ACHN (cell line): ENCODE measurements at places on chromosomes 3 and 15.

GRCh38 chr15:92584105-92584504, 71.5 kb downstream of the FAM174B start:
- no peak for DNase-seq

GRCh38 chr3:68206524-68207117, 552.2 kb upstream of the SUCLG2 start:
- peak; percentile 38 for DNase-seq

DNA sequence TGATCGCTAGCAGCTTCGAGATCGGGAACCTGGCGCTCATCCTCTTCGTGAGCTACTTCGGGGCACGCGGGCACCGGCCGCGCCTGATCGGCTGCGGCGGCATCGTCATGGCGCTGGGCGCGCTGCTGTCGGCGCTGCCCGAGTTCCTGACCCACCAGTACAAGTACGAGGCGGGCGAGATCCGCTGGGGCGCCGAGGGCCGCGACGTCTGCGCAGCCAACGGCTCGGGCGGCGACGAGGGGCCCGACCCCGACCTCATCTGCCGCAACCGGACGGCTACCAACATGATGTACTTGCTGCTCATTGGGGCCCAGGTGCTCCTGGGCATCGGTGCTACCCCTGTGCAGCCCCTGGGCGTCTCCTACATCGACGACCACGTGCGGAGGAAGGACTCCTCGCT, 62.5 kb downstream of the SLCO3A1 start:
- DNase-seq, result no peak

DNA sequence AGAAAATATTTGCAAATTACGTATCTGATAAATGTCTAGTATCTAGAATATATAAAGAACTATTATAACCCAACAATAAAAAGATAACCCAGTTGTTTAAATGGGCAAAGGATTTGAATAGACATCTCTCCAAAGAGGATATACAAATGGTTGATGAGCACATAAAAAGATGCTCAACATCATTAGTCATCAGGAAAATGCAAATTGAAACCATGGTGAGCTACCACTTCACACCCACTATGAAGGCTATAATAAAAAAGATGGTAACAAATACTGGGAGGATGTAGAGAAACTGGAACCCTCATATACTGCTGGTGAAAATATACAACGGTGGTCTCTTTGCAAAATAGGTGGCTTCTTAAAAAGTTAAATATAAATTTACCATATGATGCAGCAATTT, 28.0 kb downstream of the RAD51 start:
- no peak for DNase-seq

DNA sequence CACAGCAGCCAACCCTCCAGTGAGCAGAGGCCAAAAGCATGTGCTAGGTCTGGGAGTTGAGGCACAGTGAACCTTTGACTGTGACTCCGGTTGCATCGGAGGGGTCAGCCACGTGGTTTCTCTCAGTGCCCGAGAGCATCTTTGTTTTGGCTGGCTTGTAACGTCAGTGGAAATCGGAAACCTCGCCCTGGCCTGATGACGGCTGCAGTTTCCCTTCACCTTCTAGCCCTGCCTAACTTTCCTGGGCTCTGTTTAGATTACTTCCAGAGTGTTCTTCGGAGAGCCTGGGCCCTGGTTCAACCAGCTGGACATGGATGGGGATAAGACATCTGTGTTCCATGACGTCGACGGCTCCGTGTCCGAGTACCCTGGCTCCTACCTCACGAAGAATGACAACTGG, 56.6 kb downstream of the MESD start:
- no peak for DNase-seq

GRCh38 chr15:64865126-64865997, 23.6 kb downstream of the PLEKHO2 start:
- DNase-seq, result no peak

DNA sequence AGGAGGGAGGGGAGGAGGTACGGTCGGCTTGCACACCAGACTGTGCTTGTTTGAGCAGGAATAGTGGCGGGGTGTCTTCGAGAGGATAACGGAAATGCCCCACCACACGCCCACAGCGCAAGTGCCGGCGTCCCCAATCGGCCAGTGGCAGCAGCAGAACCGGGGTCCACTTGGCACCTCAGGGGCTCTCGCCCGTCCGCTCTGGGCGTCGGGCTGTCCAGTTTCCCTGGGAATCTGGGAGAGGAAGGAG, 53.7 kb downstream of the CCDC54 start:
- DNase-seq, result peak; percentile 38

- DNase-seq, result peak; percentile 43
Measured at GRCh38 chr15:73127302-73127936, 75.2 kb downstream of the NEO1 start.

- no peak for DNase-seq
Measured at GRCh38 chr3:178042376-178042775, 493.9 kb upstream of the KCNMB2 start.

GRCh38 chr15:73922186-73923151, 3.8 kb upstream of the LOXL1 start:
- DNase-seq, result no peak

GRCh38 chr3:139230391-139230790, 113.4 kb upstream of the MRPS22 start:
- no peak for DNase-seq

- DNase-seq, result no peak
Measured at GRCh38 chr15:69668039-69668705, 215.6 kb downstream of the RPLP1 start.

GRCh38 chr3:45552794-45553371, 41.7 kb upstream of the LIMD1 start:
- no peak for DNase-seq

DNA sequence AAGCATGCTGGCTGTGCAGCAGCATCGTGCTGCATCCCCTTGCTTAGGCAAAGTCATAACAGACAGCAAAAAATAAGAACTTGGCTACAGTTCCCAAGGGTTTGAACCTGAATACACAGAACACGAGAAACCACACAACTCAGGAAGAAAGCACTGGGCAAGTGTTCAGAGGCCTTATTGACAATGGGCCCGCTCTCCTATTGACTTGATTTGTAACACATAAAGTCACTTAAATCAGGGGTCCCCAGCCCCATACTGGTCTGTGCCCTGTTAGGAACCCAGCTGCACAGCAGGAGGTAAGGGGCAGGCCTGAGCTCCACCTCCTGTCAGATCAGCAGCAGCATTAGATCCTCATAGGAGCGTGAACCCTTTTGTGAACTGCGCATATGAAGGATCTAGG, 145.1 kb downstream of the LSAMP start:
- DNase-seq, result no peak

DNA sequence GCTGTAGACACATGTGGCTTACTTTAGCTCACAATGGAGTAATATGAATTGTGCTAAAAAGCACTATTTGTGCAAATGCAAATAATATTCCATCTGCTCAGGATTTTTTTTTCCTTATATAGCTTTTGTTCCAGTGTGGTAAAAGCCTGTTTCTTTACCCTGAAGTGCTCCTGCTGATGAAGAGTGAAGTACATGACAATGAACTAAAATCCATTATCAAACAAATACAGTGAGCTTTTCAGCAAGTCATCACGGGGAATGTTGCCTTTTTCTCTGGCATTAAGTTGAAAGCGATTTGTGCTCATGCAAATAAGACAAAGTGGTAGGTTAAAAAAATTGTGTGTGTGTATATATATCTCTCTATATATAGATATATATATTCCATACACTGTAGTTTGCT, 28.6 kb upstream of the CCDC39 start:
- no peak for DNase-seq

DNA sequence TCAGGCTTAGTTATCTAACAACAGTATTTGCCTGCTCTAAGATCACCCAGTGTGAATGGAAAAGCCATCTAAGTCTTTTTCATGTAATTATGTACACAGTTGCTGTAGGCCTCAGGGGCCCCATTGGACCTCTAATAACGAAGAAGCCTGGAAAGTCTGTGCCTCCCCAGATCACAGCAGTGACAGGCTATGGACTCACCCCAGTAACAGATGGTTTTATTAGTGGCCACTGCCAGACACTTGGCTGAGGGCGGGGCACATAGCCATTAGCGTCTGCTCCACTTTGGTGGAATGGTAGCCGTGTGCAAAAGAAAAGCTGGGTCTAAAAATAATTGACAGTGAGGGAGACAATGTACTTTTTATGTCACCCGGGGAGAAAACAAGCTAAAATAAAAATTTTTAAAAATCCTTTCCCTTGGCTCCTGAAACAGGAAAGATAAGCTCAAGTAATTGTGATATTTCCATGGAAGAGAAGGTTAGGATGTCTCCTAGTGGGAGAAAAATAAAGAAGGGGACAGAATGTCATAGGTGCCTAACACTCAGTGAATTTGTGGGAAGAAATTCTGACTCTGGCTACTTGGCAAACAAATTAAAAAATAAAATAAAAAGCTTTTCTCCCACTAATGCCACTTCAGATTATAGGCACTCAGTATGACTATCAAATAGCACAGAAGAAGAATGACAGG, 44.3 kb upstream of the ZNF385D start:
- DNase-seq, result no peak

GRCh38 chr3:129343643-129344360, 65.1 kb downstream of the HMCES start:
- DNase-seq, result peak; percentile 32

DNA sequence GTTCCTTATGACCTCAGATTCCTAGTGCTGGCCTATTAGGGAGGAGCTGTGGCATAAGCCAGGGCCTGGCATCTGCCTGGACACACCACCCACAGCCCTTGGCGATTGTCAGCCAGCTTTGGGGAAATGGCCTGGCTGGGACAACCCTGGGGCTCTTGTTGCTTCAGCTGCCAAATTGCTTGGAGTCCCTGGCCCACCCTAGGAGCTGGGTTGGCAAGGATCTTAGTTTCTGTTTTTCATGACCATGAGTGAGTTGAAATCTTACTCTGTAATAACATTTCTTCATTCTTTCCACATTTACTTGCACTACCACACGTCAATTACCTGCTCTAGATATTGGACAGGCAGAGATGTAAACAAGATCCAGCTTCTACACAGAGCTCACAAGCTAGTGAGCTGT, 1.9 kb upstream of the MYZAP start:
- no peak for DNase-seq

DNA sequence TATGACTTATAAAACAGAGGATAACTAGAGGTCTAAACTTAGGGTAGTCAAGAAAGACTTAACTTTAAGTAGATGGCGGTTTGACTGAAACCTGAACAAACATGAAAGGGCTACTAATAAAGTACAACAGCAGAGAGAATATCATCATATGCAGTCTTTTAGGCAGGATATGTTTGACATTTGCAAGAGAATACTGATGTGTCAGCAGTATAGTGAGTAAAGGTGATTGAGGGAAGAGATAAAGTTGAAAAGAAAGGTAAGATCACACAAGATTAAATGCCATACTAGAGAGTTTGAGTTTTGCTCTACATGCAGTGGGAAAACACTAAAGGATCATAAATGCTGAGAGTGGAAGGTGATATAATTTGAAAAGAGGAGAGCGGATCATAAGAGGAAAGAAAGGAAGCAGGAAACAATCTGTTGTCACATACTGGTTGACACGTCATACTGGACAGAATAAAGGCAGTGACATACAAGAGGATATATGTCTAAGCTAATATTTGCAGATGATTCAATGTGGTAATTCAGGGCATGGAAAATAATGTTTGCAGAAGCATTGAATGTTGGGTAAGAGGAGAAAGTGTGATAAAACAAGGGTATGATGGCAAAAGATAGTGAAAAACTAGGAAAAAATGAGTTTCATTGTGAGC, 223.0 kb downstream of the EPHA6 start:
- no peak for DNase-seq

GRCh38 chr3:181921220-181921619, 209.5 kb downstream of the SOX2 start:
- DNase-seq, result no peak

DNA sequence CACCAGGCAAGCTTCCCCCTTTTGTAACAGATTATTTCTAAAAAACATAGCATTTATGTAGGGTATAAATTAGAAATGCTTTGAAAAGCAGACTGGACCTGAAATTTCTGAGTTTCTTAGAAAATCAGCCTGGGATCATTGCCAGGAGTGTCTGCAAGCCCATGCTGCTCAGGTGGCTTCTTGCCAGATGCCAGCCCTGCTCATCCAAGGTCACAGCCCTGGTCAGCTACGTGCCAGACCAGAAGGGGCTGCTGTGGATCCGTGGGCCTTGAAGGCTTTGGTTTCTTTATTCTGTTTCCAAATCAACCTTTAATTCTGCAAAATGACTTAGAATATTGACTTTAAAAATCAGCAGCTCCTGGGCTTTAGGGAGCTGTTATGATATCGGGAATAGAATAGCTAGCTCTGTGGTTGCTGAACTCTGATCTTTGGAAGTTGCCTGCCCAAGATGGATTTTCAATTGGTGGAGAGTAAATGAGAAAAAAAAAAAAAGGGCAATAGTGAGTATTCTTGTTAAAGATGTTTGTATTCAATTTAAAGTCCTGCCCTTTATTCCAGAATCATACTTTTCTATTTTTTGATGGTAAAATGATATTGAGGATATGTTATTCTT, 370.1 kb upstream of the ONECUT1 start:
- DNase-seq, result no peak

- no peak for DNase-seq
Measured at GRCh38 chr3:34185301-34185700, 386.9 kb downstream of the PDCD6IP start.

DNA sequence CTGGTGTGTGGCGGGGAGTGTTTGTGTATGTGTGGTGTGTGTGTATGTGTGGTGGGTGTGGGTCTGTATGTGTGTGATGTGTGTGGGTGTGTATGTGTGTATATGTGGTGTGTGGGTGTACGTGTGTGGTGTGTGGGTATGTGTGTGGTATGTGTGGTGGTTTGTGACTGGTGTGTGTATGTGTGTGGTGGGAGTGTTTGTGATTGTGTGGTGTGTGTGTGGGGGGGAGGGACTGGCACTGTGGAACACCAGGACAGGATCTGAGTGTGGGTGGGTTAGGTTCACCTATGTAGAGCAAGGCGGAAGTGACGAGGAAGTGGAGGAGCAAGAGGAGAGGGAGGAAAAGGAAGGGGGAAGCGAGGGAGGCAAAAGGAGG, 510.8 kb downstream of the SHQ1 start:
- no peak for DNase-seq

DNA sequence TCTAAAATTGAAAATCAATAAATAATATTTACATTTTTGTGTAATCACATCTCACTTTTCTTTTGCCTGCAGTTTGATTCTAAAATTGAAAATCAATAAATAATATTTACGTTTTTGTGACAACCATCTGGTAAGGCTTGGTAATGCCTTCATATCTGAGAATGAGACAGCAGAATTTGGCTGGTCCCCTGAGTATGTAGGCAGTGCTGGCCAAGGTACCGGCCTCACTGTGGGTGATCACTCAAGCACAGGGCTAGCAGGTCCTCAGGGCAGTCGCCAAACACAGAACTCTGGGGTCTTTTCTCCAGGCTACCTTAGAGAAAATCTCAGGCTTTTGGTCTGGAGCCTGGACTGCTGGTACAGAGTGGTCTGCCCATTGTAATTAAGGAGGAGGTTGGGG, 26.2 kb downstream of the RTP3 start:
- DNase-seq, result no peak

GRCh38 chr3:196127308-196128040, 45.6 kb upstream of the TFRC start:
- DNase-seq, result no peak

DNA sequence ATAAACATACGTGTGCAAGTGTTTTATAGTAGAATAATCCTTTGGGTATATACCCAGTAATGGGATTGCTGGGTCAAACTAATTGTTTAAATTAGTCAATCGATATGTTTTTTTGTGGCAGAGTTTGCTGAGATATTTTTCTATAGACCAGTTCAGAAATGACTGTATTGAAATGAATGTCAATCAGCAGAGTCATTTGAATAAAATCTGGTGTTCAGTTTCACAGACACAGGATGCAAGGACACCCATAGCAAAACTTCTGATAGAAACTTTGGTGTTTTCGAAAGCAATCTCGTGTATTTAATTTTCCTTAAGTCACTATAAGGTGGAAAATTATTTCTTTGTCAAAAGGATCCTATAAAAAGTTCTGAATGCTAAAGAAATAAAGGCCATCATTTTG, 434.4 kb downstream of the RAP2B start:
- no peak for DNase-seq
